Left forelimb (tissue), 1 donor: ENCODE measurements at places on chromosomes 16 and 17.
A peak's percentile ranks its signal among the peaks of the same experiment; 100 is the strongest.

- no peak for DNase-seq
These were observed 3.1 kb downstream of the GGNBP2 start for GRCh38 chr17:36547776-36548175.

DNA sequence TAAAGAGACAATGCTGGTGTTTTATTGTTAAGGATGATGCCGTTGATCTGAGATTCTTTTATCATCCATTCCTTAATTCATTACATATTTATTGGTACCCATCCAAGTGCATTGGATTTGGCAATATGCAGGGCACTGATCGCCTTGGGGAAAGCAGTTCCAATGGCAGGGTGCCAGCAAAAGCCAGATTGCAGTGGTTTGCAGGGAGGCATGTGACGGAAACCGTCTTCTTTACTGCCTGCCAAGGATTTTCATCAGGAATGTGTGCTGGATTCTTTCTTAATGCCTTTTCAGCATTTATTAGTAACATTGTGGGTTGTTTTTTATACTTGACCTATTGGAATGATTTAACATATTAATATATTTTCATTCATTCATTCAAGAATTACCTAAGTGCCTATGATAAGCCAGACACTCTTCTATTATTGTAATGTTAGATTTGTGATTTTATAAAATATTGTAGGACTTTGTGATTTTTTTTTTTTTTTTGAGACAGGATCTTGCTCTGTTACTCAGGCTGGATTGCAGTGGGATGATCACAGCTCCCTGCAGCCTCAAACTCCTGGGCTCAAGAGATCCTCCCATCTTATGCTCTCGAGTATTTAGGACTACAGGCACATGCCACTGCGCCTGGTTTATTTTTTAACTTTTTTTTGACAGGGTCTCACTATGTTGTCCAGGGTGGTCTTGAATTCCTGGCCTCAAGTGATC, 93.4 kb upstream of the TNRC6A start:
- peak; percentile 76 for DNase-seq

DNA sequence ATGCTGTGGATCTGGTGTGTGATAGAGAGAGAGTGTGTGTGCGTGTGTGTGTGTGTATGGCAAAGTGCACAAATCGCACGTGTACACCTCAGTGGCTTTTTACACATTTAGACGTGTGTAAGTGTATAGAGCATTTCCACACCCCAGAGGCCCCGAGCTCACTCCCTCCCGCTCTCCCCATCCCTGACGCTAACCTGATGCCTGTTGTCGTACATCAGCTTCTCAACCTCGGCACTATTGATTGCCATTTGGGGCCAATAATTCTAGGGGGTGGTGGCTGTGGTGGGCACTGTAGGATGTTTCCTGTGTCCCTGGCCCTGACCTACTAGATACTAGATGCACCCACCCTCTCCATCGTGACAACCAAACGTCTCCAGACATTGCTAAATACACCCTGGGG, 30.4 kb upstream of the CRISPLD2 start:
- no peak for DNase-seq

DNA sequence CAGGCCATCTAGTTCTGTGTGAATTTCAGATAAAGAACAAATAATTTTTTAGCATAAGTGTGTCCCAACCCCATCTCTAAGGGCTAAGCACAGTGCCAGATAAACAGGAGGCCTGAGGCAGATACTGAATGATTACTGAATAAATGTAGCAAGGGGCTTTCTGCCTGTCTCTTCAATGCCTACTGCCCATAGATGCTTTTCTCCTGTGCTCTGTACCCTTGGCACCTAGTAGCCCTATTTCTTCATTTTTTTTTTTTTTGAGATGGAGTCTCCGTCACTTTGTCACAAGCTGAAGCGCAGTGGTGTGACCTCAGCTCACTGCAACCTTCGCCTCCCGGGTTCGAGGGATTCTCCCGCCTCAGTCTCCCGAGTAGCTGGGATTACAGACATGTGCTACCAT, 25.3 kb downstream of the IGFBP4 start:
- DNase-seq, result no peak

DNA sequence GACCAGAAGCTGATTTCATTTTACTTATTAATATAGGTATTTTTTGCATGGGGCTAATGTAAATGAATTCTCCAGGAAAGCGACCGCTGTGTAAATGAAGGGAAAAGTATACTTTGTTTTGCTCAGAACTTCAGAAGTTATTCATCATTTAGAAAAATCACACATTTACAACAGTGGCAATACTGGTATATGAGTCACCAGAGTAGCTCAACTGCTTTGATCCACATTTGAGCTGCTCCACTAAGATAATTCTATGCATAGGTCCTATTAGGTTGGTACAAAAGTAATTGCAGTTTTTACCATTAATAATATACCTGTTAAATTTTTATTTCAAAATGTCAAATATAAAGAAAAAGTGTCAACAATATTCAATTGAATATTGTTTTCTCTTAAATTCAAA, 22.9 kb upstream of the DYNLRB2 start:
- DNase-seq, result no peak

GRCh38 chr16:4656695-4657686, 32.4 kb downstream of the MGRN1 start:
- no peak for DNase-seq

DNA sequence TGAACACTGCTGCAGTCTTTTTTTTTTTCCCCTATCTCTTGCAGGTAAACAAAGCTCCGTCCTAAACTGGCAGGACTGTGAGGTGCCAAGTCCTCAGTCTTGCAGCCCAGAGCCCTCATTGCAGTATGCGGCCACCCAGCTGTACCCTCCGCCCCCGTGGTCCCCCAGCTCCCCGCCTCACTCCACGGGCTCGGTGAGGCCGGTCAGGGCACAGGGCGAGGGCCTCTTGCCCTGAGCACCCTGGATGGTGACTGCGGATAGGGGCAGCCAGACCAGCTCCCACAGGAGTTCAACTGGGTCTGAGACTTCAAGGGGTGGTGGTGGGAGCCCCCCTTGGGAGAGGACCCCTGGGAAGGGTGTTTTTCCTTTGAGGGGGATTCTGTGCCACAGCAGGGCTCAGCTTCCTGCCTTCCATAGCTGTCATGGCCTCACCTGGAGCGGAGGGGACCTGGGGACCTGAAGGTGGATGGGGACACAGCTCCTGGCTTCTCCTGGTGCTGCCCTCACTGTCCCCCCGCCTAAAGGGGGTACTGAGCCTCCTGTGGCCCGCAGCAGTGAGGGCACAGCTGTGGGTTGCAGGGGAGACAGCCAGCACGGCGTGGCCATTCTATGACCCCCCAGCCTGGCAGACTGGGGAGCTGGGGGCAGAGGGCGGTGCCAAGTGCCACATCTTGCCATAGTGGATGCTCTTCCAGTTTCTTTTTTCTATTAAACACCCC, 13.8 kb downstream of the IL34 start:
- no peak for DNase-seq

- no peak for DNase-seq
These were observed 33.6 kb upstream of the ZCCHC14 start for GRCh38 chr16:87526238-87526947.

DNA sequence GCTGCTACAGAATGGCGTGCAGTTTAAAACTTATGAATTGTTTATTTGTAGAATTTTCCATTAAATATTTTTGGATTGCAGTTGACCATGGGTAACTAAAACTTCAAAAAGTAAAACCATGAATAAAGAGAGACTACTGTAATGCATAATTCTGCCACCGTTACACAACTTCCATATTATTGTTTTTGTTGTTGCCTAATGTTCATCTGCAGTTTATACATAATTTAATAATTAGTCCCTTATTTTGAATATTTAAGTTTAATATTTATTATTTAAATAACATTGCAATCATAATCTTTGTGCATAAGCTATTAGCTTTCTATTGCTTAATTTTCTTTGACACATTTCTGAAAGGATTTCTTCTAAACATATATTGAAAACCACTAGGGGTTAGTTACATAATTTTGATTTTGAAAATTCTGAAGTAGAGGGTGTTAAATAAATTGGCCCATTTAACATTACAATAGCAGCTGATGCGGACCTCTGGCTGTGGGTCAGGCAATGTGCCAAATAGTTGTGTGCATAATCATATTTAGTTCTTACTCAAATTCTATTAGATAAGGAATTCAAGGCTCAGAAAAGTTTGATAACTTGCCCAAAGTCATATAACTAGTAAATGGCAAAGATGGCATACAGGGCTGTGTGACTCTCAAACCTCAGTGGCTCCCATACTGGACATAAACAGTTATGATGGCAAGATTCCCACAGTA, 31.1 kb downstream of the PPM1E start:
- no peak for DNase-seq

GRCh38 chr16:53745753-53746266, 41.9 kb downstream of the FTO start:
- no peak for DNase-seq

- no peak for DNase-seq
These were observed 623 bp downstream of the MBTPS1 start for GRCh38 chr16:84115919-84116719.

GRCh38 chr17:1275962-1276736, 3.3 kb upstream of the TRARG1 start:
- no peak for DNase-seq

DNA sequence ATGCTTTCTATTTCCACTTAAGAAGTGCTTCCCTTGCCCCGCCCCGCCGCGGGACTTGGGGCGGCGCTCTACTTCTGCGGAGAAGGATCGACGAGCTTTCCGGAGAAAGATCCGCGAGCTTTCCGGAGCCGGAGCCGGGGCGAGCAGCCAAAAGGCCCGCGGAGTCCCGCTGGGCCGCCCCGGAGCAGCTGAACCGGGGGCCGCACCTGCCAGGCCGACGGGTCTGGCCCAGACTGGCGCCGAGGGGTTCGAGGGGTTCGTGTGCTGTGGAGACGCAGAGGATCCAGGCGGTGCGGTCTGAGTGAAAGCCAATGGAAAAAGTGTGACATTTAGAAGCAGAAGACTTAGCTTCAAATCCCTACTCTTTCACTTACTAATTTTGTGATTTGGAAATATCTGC, 50.8 kb downstream of the TBC1D26 start:
- peak; percentile 78 for DNase-seq

GRCh38 chr16:25141648-25142047, 30.1 kb downstream of the LCMT1 start:
- DNase-seq, result no peak

- no peak for DNase-seq
These were observed 1.8 kb upstream of the RHBDF1 start for GRCh38 chr16:74051-74746.

- DNase-seq, result no peak
These were observed 7.2 kb upstream of the MYCBPAP start for GRCh38 chr17:50501054-50501453.

- no peak for DNase-seq
These were observed 65.6 kb downstream of the WIPI1 start for GRCh38 chr17:68391561-68392268.

GRCh38 chr16:67236563-67237395, 9.8 kb downstream of the TMEM208 start:
- peak; percentile 63 for DNase-seq

DNA sequence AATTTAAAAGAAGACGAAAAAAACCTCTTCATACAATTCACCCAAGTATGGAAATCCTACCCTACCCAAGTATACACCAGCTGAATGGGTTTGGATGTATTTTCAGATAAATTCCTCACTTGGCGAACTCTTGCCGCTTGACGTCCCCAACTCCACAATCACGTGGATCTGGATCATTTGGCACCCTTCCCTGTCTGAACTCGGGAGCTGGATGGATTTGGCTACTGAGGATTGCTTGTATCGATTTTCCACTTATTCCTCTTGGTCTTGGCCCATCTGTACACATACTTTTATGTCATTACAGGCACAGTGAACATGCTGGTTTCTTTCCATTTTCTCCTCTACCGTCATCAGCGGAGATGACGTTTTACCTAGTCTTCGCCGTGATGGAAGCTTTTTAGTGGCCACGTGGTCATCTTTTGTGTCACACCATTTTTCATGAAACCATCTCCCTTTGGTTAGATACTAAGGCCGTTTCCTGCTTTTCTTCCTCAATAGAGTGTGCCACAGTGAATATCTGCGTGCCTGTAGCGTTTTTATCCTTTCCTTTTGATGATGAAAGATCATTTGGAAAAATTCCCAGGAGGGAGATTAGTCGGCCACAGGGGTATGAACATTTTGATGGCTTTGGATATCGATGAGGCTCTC, 47.1 kb downstream of the CMIP start:
- DNase-seq, result no peak

DNA sequence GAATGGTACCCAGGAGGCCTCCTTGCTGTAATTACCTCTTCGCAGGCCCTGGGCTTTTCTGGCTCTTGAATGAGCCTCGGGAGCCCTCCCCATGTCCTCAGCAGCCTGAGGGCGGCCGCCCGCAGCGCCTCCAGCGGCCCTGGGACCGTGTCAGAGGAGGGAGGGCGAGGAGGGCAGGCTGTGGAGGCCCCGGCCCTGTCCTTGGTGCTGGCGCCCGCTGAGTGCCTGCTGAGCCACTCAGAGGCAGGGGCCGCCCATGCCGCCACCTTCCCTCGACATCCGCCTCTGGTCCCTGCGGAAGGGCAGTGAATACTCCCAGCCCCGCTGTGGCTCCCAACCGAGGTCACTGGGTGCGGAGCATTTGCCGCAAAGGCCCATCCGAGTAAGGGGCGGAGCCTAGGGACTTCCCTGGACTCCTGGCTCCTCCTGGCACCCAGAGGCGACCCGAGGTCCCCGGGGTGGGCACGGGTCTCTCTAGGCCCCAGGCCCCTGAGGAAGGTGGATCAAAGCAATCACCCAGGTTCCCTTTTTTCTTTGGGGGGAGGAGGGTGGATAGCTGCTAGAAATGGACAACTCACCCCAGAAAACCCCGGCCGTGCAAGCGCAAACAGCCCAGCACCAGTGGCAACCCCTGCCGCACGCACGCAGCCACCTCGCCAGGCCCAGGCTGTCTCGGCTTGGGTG, 2.8 kb downstream of the RBFOX3 start:
- no peak for DNase-seq

- no peak for DNase-seq
These were observed 331.0 kb upstream of the PSMD7 start for GRCh38 chr16:73965591-73965990.

DNA sequence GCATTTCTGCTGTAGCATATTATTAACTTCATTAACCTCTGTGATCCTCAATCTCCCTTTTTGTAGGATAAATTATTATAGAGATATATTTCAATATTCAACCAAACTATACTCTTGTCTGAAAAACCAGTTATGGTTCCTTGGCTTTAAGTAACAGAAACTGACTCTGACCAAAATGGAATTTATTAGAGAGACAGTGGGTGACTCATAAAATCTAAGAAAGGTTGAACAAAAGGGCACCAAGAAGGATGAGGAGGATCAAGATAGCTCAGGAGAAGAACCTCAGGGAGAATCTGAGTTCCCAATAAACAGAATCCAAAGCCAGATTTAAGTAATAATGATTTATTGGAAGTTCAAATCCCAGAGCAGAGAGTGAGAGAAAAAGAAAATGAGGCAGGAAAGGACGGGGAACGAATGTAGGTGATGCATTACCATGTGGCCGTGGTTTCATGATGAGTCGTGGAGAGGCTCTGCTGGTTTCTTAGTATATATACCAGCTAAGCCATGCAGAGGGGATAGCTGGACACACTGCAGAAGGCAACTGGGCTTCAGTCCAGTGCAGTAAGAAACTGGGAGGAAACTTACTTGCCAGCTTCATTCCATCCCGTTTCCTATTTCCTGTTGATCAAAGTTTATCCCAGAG, 151.5 kb upstream of the GOT2 start:
- no peak for DNase-seq
